ENCODE measurements at places on chromosomes 12 and 14.

GRCh38 chr12:83865431-83865830, 1047.2 kb downstream of the SLC6A15 start:
- no peaks in the 10 kb centered on the region for H3K36me3 ChIP-seq
- H3K4me1 ChIP-seq: no peaks in the 10 kb centered on the region
- H3K27me3 ChIP-seq: no peaks in the 10 kb centered on the region
- DNase-seq: no peak

- H3K36me3 ChIP-seq: no peaks in the 10 kb centered on the region
- no peak for DNase-seq
- H3K4me1 ChIP-seq: no peaks in the 10 kb centered on the region
- no peak overlapping the region for H3K4me3 ChIP-seq
- no peaks in the 10 kb centered on the region for H3K27me3 ChIP-seq
Measured at GRCh38 chr14:76287063-76287462, 88.9 kb upstream of the ESRRB start.

DNA sequence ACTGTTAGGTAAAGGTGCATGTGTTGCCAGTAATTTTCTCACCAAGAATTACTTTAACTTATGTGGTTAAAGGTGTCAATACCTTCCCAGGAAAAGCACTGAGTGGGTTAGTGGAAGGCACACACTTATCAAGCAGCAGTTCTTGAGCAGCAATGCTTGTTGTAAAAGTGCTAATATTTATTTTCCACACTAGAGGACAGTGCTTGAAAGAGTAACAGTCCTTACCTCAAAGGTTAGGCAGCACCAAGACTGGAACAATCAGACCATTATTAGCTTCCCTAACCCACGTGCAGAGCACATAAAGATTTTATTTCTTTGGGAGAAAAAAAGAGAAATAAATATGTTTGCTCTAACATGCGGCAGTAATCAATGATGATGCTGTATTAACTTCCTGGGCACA, 48.8 kb upstream of the KRR1 start:
- peak; percentile 20 for DNase-seq
- H3K27me3 ChIP-seq: no peaks in the 10 kb centered on the region
- H3K4me1 ChIP-seq: no peaks in the 10 kb centered on the region
- H3K36me3 ChIP-seq: no peaks in the 10 kb centered on the region

- no peaks in the 10 kb centered on the region for H3K27me3 ChIP-seq
- no peaks in the 10 kb centered on the region for H3K4me1 ChIP-seq
- no peak overlapping the region for H3K4me3 ChIP-seq
- no peaks in the 10 kb centered on the region for H3K36me3 ChIP-seq
- no peak overlapping the region for H3K27ac ChIP-seq
Measured at GRCh38 chr14:59215322-59215721, 26.9 kb downstream of the DAAM1 start.

- no peaks in the 10 kb centered on the region for H3K4me1 ChIP-seq
- no peak for DNase-seq
- no peak overlapping the region for H3K4me3 ChIP-seq
- H3K27ac ChIP-seq: no peak overlapping the region
- no peaks in the 10 kb centered on the region for H3K36me3 ChIP-seq
Measured at GRCh38 chr12:39503439-39503838, 60.5 kb upstream of the KIF21A start.
